ENCODE measurements at places on chromosomes 12 and 14.

DNA sequence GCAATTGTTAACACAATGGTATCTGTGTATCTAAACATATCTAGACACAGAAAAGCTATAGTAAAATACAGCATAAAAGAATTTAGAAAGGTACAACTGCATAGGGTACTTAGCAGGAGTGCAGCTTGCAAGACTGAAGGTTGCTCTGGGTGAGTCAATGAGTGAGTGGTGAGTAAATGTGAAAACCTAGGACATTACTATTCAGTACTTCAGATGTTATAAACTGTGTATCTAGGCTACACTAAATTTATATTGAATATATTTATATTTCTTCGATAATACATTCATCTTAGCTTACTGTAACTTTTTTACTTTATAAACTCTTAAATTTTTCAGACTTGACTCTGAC, 409.0 kb upstream of the DCN start:
- DNase-seq: no peak

DNA sequence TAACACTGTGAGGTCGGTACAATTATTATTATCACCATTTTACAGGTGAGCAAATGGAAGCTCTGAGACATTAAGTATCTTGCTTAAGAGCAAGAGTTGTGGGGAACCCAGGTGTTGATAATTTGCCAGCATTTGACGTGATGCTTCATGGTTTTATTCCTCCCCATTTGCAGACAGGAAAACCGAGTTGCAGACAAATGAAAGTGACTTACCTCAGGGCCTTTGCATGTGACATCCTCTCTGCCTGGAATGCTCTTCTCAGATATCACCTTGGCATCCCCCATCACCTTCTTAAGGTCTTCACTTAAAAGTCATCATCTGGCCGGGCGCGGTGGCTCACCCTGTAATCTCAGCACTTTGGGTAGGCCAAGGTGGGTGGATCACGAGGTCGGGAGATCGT, 21.0 kb upstream of the P2RX7 start:
- DNase-seq: no peak

- no peak for DNase-seq
These were observed 185.9 kb downstream of the MED13L start for GRCh38 chr12:116091579-116091978.

DNA sequence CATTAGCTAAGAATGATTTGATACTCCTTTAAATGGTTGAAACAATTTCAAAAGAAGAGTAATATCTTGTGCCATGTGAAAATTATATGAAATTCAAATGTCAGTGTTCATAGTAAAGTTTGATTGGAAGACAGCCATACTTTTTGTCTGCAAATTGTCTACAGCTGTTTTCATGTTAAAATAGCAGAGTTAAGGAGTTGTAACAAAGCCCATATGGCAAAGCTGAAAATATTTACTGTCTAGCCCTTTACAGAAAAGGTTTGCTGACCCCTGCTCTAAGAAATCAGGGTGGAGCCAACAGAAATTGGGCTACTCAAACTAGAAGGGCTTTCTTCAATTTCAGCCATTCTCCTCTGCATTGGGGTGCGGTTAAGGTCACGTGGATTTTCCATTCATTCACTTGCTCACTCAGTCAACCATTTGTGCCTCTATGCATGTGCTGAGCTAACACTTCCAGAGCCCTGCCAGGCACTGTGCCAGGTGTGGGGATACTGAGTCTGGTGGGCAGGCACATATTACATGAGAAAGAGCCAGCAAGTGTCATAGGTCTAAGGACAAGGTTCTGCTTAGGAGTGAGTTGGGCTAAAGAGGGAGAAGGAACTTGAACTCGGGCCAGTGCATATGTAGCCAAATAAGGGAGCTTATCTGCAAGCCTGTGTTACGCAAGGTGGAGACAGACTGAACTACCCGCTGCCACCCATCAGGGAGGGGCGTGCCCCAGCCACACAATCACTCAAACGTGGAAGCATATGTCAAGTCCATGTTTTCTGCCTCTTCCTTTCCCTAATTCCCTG, 139.8 kb upstream of the NOS1 start:
- DNase-seq: no peak

DNA sequence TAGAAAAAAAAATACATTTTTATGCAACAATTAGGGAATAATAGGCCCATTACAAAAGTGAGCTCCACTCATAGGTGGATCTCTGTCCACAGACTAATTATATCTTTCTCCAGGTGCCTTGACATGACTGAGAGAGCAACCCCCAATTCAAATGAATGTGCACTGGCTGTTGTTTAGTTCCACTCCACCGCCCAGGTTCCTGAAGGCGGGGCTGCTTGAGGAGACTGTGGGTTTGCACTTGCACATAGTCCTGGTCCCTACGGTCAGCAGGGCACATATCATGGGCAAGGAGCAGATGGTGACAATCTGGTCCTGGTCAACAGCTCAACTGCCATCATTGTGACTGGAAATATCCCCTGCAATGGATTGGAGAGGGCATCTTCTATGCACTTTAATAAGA, 195.6 kb upstream of the PWP1 start:
- no peak for DNase-seq

GRCh38 chr14:56733396-56733795, 76.9 kb downstream of the OTX2 start:
- DNase-seq: no peak

- DNase-seq: no peak
These were observed 52.6 kb downstream of the DIP2B start for GRCh38 chr12:50557421-50557820.

- DNase-seq: no peak
These were observed 17.2 kb upstream of the FBLN5 start for GRCh38 chr14:91964724-91965123.

- DNase-seq: no peak
These were observed 33.4 kb downstream of the CORO1C start for GRCh38 chr12:108697905-108698304.

DNA sequence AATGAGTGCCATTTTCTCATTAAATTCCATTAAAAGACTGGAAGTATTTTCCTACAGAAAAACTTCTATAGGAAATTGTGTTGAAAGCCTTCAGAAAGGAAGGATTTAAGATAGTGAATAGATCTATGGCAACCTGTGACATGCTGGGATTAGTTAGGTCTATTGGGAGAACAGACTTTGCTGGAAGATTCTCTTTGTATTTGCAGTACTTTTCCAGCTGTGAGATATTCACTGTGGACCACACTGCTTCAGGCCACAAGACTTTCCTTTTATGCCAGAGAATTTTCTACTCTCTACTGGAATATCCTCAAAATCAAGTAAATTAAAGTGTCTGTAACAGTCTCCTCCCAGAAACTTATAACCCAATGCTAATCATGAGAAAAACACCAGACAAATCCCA, 136.2 kb downstream of the MYRFL start:
- DNase-seq: no peak

DNA sequence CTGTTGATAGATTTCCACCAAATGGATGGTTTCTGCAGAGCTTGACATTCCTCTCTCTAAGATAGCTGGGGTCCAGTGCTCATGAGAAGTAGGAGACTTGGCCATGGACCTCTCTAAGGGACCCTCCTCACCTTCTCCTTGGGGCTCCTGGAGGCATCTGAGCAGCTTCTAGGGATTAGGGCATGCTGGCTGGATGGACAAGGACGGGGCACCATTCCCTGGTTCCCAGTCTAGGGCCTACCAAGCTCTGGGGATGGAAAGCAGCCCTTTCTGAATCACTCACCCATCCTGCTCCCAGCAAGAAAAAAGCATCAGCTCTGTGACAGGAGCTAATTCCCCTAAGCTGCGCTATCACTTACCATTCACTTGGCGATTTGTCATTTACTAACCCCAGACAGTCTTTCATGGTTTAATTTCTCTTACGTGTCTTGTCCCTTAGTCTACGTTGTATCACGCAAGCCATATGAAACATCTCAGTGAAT, 39.5 kb downstream of the VWF start:
- DNase-seq: no peak

GRCh38 chr12:117226505-117226904, 36.2 kb upstream of the FBXO21 start:
- DNase-seq: no peak

- DNase-seq: no peak
These were observed 13.1 kb upstream of the SIVA1 start for GRCh38 chr14:104739546-104740516.

DNA sequence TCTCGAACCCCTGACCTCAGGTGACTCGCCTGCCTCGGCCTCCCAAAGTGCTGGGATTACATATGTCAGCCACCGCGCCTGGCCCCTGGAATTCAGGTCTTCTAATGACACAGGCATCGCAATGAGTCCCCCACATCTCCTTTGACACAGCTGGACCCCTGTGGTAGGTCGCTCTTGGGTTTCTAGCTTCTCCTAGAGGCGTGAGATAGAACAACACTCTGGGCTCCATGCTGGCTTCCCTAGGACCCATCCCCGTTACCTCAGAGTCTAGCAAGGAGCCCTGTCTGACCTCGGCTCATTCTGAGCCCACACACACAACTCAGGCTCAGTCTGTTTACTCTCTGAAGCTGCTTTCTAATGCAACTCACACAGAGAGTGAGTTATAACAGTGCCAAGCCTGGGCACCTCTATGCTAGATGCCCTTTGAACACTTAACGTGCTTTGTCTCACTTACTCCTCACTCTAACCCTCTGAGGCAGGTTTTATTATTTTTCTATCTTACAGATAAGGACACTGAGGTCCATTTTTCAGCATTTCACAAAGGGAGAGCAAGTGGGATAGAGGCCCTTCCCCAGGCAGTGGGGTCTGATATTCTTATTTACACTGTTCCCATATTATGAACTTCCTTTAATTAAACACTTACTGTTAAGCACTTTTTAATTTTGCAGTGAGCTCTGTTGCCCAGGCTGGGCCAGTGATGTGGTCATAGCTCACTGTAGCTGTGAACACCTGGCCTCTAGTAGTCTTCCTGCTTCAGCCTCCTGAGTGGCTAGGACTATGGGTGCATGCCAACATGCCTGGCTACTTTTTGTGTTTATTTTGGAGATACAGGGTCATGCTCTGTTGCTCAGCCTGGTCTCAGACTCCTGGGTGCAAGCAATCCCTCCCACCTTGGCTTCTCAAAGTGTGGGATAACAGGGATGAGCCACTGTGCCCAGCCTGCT, 40.6 kb upstream of the RBM19 start:
- DNase-seq: no peak

DNA sequence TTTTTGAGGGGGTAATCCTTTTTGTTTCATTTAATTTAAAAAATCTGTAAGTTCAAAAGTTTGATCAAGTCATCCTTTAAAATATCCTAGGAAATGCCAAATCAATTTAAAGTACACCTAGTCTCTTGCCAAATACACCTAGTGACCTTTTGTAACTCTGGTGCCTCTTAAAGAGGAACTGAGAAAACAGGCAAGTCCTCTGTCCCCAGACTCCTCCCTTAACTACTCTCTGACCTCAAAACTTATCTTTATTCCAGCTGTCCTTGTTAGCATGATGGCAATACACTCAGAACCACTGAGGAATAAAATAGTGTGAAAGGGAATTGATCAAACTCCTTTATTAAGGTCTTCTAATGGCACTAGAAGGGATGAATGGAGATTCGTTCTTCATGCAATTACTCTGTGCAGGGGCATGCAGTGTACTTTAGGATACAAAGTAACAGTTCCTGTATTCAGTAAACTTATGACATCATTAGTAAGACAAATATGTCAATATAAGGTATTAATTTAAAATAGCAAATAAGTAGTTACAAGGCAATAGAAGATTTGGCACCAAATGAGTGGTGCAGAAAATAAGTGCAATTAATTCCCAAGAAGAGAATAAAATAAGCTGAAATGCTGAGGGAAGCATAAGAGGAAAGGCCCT, 3.3 kb downstream of the FAR2 start:
- DNase-seq: no peak

DNA sequence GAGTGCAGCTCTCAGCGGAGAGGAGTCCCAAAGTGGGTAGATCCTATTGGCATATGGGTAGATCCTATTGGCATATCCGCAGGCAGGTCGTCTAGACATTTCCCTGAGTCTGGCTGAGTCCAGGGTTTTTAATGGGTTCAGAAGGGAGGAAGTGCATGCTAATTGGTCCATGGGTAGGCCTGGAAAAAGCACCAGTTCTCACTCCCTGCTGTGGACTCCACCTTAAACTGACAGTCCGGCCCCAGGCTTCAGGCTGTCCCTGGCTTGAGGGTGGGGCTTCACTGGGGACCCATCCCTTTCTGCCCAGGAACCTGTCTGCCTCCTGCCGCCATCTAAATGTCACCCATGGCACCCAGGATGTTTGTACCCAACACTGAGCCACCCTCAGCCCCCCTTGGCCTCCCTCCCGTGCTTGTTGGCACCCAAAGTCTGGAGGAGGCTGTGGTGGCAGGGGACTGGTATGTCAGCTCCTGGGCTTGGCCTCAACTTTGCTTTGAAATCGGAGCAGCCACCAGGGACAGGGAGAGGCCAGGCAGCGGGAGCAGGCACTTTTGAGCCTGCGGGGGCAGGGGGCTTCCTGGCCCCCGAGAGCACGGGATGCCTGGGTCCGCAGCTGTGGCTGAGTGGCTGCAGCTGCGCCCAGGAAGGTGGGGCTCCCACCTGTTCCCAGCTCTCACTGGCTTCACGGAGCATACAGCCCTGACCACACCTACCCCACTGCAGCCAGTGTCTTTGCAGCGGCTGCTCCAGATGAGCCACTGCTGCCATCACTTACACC, 29.6 kb upstream of the YAF2 start:
- DNase-seq: no peak

DNA sequence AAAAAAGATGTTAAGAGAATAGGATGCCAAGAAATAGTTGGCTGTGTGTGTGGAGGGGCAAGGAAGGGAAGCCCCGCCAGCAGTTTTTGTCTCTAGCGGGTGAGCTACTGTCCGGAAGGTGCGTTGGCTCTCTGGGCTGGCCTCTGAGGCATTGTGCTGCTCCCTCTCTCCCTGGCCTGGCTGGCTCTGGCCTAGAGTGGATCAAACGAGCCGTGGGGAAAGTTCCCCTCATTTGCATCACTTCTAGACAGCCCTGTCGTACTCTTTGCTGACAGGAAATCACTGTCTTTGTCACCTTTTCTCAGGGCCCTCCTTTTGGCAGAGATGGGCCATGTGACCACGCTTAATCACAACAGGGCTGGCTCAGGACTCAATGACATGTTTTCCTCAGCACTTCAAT, 236.1 kb upstream of the NPAS3 start:
- no peak for DNase-seq

DNA sequence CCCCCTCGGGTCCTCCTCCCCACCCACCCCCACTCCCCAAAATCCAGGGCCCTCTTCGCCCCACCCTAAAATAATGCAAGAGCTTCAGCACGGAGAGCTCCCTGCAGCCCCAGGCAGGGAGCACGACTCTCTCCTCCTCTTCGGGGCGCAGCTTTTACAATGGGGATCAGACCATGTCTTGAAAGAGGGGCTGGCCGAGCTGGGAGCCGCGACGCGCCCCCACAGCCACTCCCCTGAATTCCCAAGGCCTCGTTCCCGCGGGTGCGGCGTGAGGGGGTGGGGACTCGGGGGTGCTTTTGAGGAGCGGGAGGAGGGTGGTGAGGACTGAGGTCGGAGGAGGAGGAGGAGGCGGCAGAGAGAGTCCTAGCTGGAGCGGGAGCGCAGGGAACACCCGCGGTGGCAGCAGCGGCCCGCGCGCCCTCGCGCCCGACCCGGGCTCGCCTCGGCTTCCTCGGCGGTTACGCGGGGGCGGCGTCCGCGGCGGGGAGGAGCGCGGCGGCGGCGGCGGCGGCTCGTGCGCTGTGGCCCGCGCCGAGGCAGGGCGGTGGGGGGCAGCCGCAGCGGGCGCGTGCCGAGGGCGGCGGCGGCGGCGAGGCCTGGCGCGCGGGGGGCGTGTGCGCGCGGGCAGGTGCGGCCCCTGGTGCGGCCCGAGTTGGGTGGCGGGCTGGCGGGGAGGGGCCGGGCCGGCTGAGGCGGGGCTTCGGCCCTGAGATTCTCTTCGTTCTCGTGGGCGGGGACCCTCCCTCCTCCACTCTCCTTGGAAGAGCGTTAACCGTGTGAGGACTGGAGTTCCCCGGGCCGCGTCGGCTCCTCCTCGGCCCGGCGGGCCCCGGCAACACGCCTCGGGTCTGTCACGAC, at the start of gene ANKS1B:
Gene ANKS1B (minus strand): TSS at position 666 of the 858 bp plus-strand sequence. CDS start 699 bp downstream, outside the sequence.
- DNase-seq: no peak

Measured in natural killer cell (primary cell).